ENCODE measurements at places on chromosomes 2 and 18.

- no peak for DNase-seq
Observed at GRCh38 chr18:10410472-10411308, 43.7 kb upstream of the APCDD1 start.

DNA sequence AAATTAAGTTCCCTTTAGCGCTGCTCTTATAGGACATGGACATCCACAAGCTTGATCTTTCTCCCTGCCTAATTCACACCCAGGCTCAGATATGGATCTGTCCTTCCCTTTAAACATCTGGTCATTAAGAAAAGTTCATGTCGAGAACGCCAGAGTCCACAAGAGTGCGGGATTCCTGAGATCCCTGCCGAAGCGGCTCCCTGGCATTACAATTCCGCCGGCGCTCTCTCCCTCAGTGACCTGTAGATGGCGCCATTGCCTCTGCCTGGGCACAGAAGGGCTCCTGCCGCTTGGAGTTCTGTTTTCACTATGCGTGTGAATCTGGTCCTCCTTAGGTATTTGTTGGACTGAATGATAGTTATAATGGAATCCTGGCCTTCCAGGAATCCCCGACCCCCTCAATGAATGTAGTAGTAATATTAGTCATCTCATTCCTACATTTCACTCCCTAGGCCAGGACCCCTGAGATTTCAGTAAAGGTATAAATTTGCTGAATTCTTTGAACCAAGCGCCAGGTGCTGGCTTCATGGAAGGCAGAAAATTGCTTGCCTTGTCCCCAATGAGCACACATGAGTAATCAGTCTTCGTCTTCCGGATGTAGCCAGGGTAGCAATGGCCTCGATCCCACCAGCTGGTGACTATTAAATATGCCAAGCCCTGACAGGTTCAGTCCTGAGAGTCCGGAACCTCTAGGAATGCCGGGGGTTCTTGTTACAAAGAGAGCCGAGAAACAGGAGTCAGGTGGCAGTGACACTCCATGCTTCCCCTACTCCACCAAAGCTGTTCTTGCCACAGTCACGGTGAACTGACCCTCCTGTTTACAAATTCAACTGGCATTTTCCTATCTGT, 26.4 kb upstream of the CD207 start:
- peak; percentile 87 for DNase-seq

DNA sequence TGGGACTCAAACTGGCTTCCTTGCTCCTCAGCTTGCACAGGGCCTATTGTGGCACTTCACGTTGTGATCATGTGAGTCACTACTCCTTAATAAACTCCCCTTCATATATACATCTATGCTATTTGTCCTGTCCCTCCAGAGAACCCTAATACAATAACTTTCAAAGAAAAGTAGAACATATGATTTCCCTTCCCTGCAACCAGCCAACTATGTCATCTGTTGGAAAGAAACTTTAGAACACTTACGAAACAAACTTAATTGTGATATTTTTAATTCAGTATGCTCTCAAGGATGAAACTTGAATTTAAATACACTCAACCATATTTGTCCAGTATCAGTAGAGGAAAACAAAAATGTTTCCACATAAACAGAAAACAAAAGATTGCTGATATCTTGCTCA, 84.4 kb downstream of the DYM start:
- DNase-seq, result peak; percentile 36

- DNase-seq, result no peak
Observed at GRCh38 chr2:44392338-44392943, 30.7 kb downstream of the CAMKMT start.

- no peak for DNase-seq
Observed at GRCh38 chr2:226409134-226409533, 390.5 kb downstream of the IRS1 start.

GRCh38 chr18:11498821-11499220, 110.6 kb upstream of the SLC35G4 start:
- DNase-seq, result no peak

DNA sequence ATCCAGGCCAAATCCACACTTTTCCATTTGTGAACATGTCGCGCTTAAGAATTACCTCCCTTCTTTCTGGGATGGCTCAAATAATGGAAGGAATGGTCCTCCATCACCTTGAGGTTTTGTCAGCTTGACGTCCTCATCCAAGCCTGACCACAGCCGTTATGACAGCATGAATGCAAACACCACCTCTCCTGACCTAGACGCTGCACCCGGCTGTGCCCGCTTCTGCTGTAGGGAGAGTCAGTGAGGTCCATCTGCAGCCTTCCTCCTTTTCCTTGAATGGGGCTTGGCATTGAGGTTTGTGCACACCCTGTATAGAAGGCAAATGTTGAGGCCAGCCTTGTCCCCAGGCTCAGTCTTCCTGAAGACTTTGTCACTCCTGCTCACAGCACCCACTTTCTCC, 85.5 kb downstream of the TGOLN2 start:
- DNase-seq, result no peak

GRCh38 chr2:201049455-201049854, 22.0 kb downstream of the HYCC2 start:
- DNase-seq, result no peak

- DNase-seq, result peak; percentile 29
Observed at GRCh38 chr2:231260442-231261208, 62.2 kb downstream of the ARMC9 start.

DNA sequence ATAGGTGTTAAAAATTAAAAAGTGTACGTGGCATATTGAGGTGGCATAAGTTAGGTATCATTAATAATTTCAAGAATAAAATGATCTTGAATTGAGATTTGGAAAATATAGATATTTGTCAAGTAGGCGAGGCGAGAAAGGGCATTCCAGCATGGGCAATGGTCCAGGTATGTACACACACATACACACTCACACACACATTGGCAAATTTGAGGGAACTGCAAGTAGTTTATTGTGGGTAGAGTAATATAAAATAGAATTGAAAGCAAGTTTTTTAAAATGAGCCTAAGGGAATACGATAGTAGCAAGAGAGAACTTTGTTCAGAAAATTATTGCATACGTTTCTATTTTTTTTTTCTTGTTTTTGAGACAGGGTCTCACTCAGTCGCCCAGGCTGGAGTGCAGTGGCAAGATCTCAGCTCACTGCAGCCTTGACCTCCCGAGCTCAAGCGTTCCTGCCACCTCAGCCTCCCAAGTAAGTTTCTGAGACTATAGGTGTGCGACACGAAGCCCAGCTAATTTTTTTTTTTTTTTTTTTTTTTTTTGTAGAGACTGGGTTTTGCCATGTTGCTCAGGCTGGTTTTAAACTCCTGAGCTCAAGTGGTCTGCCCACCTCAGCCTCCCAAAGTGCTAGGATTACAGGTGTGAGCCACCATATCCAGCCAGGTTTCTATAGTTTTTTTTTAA, 96.7 kb upstream of the SLC39A10 start:
- DNase-seq, result no peak

- DNase-seq, result peak; percentile 99
Observed at GRCh38 chr2:44168681-44169154, at the start of gene PPM1B. PPM1B (plus strand) TSS chr2:44168875; CDS start chr2:44201200, 32,325 bp downstream.

- DNase-seq, result peak; percentile 37
Observed at GRCh38 chr2:174827371-174828369, 63.4 kb upstream of the CHRNA1 start.

DNA sequence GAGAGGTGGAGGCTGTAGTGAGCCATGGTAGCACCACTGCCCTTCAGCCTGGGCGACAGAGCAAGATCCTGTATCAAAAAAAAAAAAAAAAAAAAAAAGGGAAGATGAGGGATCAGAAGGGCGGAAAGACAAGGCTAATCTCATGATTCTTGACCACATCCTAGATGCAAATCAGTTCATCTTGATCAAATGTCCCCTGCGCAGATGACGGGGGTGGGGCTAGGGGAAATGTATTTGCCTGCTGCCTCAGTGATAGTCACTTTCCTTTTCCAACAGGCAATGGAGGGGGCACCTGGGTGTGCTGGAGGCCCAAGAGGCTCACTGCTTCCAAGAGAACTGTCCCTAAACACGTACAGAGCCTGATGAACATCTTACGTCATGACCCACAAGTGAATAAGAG, 3.7 kb upstream of the EMILIN2 start:
- no peak for DNase-seq

- DNase-seq, result peak; percentile 26
Observed at GRCh38 chr2:86695053-86695691, 24.9 kb upstream of the RMND5A start.

DNA sequence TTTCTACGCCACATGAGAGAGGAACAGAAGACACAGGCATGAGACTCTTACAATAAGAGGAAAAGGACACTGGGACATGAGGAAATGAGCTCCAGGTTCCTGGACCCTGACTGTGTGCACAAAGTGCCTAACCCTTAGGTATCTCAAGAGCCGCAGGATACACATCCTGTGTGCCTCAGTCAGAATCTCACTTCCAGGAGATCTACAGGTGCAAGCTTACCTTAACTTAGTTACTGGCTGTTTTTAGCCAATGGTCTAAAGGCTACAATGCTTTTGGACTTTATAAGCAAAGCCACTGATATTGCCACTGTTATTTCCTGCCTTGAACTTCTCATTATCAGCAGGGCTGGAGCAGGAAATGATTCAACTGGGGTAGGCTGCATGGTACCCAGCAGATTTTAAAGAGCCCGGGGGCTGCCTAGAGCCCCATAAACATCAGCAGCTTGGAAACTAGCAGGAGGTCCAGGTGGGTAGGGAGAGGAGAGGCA, 254.4 kb downstream of the ZNF521 start:
- no peak for DNase-seq

DNA sequence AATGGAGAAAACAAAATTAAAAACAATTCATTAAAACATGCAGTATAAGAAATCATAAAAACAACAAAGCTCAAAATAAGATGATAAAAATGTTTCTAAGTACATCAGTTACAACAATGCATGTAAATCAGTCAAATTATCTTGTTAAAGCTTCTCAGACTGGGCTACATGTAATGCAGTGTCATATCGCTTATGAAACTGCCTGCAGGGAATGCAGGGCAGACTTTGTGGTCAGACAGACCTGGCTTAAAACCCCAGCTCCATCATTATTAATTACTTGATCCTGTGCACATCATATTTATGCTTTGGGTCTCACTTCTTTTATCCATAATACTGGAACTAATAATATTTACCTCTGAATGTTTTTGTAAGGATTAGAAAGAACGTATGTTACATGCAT, 74.6 kb downstream of the PID1 start:
- no peak for DNase-seq

DNA sequence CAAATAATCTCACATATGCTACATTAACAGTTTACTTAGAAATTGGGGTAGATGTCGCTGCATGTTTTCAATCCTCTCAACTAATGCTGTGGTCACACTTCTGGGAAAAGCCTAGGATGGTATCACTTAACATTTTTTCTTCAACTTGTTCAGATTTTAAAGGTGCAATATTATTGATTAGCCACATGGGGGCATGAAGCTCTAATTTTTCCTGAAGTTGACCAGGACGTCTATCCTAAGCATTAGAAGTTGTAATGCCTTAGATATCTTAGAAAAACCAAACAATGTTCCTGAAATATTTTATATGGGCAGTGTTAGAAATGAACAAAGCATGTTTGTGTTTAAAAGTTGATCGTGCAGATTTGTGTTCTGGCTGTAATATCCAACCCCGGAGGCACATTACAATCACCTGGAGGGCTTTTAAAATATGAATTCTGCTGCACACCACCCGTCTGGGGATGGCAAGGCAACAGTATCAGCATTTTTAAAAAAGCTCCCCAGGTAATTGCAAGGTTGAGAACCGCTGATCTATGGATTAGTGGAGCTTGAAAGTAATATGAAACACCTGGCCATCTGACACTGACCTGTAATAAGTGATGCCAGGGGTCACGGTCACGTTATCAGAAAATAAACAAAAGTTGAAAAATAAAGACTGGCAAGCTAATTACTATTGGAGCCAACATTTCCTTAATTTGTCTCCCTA, 100.5 kb upstream of the LMAN1 start:
- DNase-seq, result peak; percentile 42

DNA sequence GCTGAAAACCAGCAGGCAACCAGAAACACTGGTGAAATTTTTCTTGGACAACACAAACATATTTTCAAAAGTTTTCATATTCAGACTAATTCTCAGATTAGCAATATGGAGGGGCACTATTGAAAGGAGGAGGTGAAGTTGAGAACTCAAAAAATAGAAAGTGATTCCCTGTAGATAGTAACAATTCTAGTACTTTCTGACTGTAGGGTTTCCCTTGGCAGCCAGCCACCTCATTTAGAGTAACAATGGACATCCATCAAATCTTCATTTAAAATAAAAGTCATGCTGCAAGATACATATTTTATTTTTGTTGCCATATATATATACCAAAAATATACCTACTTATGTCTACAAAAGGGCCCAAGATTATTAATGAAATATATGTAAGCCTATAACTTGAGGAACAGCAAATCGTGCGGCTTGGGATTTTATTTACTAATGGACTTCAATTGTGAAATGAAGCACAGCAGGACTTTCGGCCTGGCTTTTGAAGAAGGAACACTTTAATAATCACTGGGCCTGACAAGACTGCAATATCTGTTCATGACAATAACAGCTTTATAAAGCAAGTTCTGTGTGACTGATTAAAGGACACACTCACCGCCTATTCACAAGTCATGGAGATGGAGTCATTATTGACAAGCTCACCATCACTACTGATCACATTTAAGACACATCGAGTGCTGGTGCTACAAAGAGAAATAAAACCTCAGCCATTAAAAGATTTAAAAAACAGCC, 6.8 kb upstream of the NR4A2 start:
- no peak for DNase-seq

GRCh38 chr2:239269916-239270315, 130.9 kb downstream of the HDAC4 start:
- no peak for DNase-seq

GRCh38 chr2:205678541-205679142, 3.7 kb upstream of the NRP2 start:
- no peak for DNase-seq

DNA sequence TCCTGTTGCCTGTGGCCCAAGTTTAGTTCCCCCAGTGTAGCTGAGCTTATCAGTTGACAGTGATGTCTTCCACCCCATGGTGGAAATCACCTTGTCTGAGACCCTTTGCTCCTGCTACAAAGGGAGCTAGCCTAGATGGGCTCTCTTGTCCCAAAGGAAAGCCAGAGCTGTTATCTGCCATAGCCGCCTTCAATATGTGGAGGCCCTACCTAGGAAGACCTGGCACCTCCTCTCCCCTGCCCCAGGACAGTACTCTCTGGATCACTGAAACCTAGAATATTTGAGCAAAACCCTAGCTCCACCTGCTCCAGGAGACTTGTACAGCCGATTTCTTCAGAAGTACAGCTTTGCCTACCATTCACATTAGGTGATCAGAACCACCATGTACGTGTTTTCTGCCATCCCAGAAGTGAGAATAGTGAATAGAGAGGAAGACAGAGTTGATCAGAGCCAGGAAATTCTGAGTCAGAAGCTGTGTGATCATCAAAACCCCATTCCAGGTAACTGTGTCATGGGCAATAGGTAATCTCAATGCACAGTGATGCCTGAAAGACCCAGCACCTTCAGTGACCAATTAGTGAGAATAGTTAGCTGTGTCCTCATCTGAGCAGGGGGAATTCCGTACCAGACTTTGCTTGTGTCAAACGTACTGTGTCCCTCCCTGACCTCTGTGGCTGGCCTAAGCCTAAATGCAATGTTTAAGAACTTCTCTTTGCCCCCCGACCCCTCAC, 138.4 kb upstream of the ALPP start:
- DNase-seq, result no peak

DNA sequence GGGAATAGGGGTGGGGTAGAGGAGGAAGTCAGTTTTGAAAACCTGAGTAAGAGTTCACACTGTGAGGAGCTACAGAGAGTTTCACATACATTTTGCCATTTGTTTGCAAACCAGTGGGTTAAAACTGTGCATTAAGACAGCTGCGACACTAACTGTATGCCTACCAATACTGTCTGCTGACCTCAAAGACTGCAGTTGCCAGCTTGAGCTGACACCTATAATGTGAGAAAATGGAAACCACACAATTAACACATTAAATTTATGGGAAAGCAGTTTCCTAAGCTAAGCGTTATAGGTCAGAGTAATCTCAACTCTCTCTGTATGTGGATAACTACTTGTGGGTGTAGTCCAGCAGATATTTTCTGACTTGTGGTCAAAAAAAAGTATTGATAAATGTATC, 756.6 kb upstream of the GCFC2 start:
- no peak for DNase-seq
